ENCODE measurements at places on chromosomes 2 and 18. TPM values are rescaled to one million over a fixed set of nuclear protein-coding genes. Genes with fewer than 3 reads are reported as not detected.

Gene SPP2
- not detected for total RNA-seq

Gene FN1
- 339 TPM for total RNA-seq

Gene GALNT5
- total RNA-seq, result 0.35 TPM

Gene NT5DC4
- total RNA-seq, result not detected

Gene EGR4
- total RNA-seq, result not detected

Gene ZBTB7C
- 8.0 TPM for total RNA-seq

Gene CNRIP1
- 10.1 TPM for total RNA-seq

Gene KIAA2012
- not detected for total RNA-seq

Gene AQP4
- 0.75 TPM for total RNA-seq

Gene CPLX4
- not detected for total RNA-seq

All from cardiac septum (tissue), 1 donor.